Activated CD4-positive, CD25-positive, alpha-beta regulatory T cell treated with anti-CD3 and anti-CD28 coated beads, Interleukin-2, amount 50 U/mL, for 72 hours (primary cell): ENCODE measurements at places on chromosomes 2 and 18.

- DNase-seq, result no peak
These were observed 5.6 kb upstream of the DNMT3A start for GRCh38 chr2:25347205-25347815.

DNA sequence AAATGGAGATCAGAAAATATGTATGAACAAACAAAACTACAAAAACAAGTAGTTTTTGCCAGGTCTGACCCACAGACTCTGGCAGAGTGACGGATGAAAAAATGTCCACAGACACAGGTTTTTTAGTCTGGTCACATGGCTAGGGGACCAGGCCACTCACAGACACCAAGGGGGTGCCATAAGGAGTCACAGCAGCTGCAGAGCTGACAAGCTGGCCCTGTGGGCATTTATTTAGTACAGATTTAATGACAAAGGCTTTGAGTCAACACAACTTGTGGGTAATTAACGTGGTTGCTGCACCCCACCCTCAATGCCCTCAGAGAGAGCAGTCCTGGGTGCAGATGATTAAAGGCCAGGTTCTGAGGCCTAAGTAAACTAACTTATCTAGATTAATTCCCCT is 76.0 kb downstream of the SH3YL1 start:
- DNase-seq, result no peak

- no peak for DNase-seq
These were observed 44.1 kb downstream of the CD28 start for GRCh38 chr2:203750346-203751068.

- no peak for DNase-seq
These were observed 126.7 kb downstream of the OSBPL1A start for GRCh38 chr18:24270937-24271380.

- DNase-seq, result no peak
These were observed 10.8 kb downstream of the GALNT1 start for GRCh38 chr18:35592298-35592697.
